Naive thymus-derived CD8-positive, alpha-beta T cell (primary cell): ENCODE measurements at places on chromosomes 2 and 18.
A peak's percentile ranks its signal among the peaks of the same experiment; 100 is the strongest.

DNA sequence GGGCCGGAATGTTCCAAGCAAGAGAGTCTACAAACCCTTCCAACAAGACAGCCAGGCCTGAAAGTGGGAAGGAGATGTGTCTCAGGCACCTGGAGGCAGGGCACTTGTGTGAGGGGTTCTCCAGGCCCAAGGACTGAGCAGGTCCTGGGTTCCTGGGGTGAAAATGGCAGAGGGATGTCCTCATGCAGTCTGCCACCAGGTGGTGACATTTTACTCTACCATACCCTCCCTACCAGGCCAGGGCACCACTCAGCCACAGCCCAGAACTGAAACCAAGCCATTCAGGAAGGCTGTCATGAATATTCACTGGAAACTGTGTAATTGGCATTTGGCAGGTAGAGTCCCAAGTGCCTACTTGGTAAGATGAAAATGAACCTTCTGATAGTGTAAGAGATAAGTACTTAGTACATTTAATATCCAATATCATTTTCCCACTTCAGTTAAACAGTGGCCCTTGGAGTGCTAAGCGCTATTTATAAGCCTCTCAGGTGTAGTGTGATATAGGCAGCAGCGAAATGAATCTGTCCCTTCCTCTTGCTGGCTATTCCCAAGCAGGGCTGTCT is 185.1 kb downstream of the MYO5B start:
- DNase-seq, result peak; percentile 66

DNA sequence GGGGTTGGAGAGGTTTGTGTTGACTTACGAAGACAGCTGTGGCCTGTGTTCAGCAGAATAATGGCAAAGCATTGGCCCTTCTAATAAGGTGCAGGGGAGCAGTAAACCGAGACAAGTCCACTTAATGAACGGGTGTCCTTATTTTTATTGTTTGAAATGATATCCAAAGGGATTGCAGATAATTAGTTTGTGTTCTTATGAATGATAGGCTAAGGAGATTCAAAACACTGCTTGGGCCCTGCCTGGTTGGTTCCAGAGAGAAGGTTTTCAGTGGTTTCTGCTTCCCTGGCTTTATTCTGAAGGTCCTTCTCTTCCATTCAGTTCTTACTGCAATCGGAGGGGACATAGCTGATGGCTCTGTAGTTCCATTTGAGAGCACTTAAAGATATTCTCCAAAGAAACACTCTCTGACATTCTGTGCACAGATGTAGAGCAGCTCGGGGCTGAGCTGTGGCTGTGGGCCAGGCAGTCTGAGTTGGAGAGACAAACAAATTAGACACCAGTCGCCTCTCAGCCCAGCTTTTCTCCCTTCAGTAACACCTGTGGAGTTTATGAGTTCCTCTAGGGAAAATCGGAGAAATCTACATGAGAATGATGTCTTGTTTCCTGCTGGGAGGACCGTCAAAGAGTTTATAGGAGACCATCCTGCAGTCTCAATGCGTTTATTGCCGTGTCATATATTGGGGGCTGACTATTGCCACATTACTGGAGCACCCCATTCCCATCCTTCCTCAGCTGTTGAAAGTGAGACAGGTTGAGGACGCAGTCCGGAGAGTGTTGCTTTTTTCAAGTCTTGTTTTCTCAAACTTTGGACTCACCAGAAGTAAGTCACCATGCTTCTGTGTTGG is 6.5 kb downstream of the GREB1 start:
- DNase-seq, result no peak

DNA sequence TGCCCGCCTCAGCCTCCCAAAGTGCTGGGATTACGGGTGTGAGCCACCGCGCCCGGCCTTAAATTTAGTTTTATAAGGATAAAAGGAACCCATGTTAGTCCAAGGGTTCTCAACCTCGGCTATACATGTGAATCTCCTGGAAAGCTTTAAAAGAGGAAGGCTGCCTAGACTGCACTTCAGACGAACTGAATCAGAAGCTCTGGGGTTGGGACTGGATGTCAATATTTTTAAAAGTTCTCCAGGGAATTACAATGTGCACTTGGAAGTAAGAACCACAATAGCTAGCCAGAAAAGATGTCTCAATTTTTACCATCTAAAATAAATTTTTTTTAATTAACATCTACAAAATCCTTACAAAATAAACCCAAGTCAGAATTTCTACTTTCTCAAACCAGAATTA is 10.1 kb downstream of the LMAN2L start:
- no peak for DNase-seq

DNA sequence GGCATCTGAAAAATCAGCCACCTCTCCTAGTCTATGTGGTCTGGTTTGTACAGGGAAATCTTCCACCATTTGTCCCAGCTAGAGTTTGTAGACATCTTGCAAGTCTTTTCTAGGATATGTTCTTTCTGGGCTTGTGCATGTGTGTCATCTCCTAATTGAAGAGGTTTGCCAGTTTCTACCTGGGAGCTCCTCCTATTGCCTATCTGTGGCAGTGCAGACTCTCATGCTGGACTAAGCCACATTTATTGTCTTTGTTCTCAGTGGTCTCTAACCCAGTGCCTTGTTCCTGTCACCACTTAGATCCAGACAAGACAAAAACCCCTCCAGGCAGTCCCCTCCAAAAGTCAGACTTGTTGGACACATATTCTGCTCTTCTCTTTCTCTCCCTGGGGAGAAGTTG is 72.0 kb upstream of the MRPS9 start:
- no peak for DNase-seq

DNA sequence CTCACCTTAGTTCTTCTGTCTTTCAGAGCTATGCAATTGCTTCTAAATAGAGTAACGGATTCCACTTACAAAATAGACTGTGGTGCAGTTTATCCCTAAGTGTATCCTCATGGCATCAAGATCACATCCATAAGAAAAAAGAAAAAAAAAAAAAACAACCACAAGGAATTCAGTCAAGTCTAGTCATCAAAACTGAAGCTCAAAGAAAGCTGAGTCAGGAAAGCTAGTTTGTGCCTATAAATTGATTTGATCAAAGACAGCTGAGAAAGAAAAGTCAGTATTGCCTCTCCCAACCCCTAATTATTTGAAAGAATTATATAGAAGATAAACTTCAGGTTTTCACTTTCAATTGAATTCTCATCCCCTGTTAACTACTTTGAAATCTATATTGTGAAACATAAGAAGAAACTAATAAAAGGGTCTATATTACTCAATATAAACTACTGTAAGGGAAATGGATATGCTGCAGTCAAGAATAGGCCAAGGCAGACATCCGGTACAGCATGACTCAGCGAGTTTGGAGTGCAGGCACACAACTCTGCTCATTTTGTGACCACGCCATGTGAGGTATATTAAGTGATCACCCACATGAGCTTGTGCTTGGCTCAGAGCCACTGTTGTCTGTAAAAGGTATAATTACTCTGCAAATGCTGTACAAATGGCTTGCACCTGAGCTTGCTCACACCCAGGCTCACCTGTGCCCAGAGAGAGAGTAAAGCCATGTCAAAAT is 568.1 kb upstream of the CRIM1 start:
- no peak for DNase-seq

- DNase-seq, result peak; percentile 4
These were observed 242.6 kb downstream of the PHLPP1 start for GRCh38 chr18:62957885-62958472.
